Stimulated activated CD4-positive, alpha-beta T cell treated with anti-CD3 and anti-CD28 coated beads, Interleukin-2, amount 100 ng/mL, for 48 hours (primary cell): ENCODE measurements at places on chromosomes 16 and 17.

DNA sequence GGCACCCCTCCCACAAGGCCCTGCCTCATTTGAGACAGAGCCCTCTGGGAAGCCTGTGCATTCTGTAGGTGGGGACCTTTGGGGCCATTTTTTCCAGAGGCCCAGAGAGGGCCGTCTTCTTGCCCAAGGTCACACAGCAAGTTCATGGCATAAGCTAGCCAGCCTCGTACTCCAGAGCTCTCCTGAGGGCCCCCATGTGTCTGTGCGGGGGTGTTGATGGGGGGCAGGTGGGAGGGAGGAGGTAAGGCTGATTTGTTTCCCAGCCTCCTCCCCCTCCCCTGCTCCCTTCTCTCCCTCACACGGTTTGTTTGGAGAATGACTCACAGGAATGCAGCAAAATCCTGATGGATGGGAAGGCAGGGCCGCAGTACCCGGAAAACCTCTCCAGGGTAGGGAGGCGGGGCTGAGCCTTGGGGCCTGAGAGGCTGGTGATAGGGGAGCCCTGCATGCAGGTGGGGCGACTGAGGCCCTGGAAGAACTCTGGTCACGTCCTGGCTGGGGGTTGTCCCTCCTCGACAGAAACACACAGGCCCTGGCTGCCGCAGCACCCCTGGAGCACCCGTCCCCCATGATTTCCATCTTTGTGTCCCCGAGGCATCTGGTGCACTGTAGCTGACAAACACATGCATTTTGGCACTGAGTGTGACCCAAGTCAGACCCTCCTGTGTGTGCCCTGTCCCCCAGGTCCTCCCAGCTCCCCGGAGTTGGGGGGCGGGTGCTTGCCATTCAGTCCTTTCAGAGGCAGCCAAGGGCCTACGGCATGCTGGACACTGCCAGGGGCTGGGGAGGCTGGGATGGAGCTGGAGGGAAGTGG, 29.7 kb downstream of the RAI1 start:
- no peak for DNase-seq

GRCh38 chr17:36149296-36149820, 27.1 kb downstream of the TBC1D3B start:
- no peak for DNase-seq

GRCh38 chr17:51087072-51087757, 33.5 kb downstream of the SPAG9 start:
- no peak for DNase-seq

DNA sequence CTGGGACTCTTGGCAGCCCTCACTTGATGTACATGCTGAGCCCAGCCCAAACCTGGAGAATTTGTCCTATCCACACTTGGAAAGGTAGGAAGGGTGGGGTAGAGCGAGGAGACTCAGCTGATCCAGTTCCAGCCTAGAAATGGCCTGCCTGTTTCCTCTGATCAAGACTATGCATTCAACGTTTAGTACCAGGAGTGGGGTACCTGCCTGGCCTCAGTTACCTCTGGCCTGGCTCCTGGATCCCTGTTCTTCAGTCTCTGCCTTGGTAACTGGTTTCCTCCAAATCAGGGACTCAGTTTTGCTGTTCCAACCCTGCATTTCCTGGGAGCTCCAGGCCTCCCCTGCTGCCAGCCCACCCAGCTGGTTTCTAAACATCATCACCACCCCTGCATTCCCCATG, 233.5 kb downstream of the GSG1L start:
- no peak for DNase-seq

DNA sequence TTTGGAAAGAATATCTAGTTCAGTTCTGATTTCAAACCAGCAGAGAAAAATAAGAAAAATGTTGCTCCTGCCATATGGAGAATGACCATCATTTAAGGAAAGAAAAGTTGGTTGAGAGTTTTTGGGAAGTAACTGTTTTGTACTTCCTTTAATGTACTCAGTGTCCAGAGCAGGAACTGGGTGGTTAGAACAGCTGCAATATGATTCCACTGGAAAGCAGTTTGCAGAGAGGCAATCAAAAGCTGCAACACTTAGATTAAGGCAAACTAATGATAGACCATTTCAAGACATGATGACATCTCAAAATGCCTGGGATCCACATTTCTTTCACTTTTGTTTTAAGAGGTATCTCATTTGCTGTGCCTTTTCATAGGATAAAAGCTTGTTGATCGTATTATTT, 313.3 kb upstream of the HSBP1 start:
- no peak for DNase-seq

GRCh38 chr17:50549969-50550368, 3.0 kb downstream of the SPATA20 start:
- DNase-seq = no peak

DNA sequence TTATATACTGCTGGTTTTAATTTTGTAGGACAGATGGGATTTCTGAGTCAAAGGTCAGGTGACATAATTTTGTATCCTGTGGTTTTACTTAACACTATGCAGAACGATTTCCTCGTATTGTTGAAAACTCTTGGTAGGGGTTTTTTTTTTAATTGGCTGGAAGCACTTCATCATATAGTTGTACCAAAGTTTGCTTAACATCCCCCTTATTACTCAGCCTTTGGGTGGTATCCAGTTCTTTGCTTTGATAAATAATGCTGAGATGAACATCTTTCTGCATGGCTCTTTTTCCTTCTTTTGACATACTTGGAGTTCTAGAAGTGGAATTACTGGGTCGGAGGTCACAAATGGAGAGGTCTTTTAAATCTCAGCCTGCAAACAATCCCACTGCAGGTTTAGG, 419.1 kb downstream of the MAF start:
- DNase-seq = no peak

DNA sequence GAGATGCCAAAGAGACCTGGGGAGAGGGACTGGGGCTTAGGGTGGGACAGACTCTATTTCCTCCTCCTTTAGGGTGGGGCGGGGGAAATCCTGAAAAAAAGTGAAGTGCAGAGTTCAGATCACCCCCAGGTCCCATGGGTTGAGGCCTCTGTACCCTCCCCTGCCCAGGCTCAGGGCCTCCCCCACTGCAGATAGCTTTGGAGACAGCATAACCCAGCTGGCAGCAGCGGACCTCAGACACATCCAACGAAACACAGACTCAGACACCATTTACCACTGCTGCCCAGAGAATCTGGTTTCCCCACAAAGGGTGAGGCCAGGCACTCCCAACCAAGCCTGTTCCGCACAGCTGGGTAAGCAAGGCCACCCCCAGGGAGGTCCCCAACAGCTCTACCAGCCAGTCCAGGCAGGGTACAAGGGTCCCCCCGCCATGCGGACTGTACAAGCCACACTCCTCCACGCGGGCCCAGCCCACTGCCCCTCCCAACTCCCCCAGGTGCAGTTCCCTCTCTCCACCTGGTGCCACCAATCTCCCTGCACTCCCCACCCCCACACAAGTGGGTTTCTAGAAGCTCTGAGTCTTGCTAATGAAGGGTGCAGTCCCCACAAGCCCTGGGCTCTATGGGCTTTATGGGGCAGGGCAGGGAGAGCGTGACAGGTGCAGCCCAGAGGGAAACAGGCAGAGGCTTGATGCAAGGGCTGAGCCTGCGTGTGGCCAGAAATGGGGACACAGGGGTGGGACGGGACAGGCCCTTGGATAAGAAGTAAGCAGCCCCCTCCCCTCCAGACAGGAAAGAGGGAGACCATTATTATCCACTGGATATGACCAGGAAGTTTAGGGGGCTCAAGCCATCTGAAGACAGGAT, 8.9 kb downstream of the RHBDF2 start:
- DNase-seq = no peak

- DNase-seq = no peak
Observed at GRCh38 chr16:72125635-72126428, 32.2 kb downstream of the DHX38 start.

DNA sequence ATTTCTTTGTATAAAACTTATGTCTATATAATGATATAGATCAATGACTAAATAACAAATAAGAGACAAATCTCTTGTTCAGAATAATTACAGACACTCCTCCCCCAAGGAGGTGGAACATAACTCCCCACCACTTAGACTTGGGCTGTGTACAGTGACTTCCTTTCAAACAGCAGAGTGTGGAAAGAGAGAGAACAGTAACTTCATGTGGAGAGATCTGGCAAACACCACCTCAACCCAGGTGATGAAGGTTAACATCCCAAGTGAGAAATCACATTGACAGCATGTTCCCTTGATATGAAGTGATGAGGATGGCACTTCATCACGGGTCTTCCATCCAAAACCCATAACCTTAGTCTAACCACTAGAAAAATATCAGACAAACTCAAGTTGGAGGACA, 169.3 kb downstream of the PARN start:
- no peak for DNase-seq

- DNase-seq = no peak
Observed at GRCh38 chr17:75723171-75723930, 2.1 kb downstream of the ITGB4 start.

DNA sequence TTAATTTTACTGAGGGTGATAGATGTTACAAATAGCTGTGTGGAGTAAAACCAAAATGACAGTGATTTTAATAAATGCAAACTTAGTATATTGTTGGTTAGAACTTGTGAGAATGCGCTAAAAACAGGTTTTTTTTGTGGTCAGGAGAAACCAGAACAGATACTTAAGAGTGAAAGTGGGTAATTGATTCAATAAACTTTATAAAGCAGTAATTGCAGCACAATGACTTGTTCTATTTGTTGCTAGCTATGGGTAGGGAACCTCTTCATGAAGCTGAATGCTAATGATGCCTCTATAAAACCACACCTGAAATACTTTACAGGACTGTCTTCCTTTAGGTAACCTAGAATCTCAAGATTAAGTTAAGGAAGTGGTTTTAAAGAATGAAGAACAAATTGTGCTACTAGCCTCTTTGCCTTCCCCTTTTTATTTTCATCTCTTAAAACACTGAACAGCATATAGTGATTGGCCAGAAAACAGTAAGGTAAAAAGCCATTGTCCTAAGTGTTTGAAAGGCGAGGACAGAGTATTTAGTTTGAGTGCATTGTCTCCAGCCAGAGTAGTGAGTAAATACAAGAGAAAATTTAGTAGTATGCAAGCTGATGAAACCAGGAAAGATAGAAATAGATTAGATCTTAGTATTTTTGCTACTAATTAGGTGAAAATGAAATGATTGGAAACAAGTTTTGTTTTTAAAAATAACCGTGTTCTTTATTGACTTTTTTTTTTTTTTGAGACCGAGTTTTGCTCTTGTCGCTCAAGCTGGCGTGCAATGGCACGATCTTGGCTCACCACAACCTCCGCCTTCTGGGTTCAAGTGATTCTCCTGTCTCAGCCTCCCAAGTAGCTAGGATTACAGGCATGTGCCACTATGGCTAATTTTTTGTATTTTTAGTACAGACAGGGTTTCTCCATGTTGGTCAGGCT, 6.0 kb downstream of the GGNBP2 start:
- DNase-seq = no peak

- peak; percentile 50 for DNase-seq
Observed at GRCh38 chr16:2532494-2533141, 1.4 kb upstream of the CEMP1 start.

DNA sequence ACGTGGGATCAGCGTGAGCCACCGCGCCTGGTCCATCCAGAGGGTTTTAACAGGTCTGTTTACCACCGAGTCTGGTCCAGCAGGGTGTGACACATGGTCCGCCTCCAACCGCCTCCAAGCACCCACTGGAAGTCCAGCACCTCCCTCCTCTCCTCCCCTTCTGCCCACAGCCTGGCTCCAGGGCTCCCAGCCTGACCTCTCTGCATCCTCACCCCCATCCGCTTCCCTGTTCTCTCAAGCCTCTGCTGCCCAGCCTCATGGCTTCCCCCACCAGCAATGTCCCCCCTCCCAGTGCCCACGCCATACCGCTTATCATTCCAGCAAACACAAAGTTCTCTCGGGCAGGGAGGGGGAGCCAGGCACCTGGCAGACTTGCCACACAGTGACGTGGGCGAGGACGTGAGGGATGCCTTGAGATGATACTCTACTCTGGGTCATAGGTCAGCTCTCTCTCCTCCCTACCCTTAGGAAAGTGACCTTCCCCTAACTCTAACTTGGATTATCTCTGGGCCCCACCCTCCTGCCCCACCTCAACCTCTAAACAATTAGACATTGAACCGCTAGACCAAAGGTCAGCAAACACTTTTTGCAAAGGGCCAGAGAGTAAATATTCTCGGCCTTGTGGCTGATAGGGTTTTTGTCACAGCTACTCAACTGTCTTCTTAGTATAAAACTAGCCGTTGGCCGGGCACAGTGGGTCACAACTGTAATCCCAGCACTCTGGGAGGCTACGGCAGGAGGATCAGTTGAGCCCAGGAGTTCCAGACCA, 23.1 kb downstream of the CDC42EP4 start:
- no peak for DNase-seq

DNA sequence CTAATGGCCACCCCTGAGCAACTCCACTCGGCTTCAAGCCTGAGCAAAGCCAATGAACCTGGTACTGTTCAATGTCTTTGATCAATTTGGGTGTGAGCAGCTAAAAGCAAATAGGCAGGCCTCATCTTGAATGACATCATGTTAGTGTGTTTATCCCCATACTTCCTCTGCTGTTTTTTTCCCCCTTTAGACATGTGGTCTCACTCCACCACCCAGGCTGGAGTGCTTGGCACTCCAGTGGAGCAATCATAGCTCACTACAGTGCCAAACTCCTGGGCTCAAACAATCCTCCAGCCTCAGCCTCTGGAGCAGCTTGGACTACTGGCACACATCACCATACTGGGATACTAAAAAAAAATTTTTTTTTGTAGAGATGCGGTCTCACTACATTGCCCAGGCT, 75.4 kb downstream of the ARHGAP17 start:
- DNase-seq = no peak

- peak; percentile 21 for DNase-seq
Observed at GRCh38 chr17:41340934-41341861, 9.4 kb downstream of the KRT33A start.
